ENCODE measurements at places on chromosomes 1 and 21. TPM values are rescaled to one million over a fixed set of nuclear protein-coding genes. Genes with fewer than 3 reads are reported as not detected.

GRCh38 chr1:63326473-63327380, 4.4 kb downstream of the FOXD3 start:
- H3K4me3 ChIP-seq = no peak overlapping the region
- no peaks in the 10 kb centered on the region for H3K36me3 ChIP-seq
- H3K27ac ChIP-seq = no peak overlapping the region

GRCh38 chr1:180947901-180948640, 35.4 kb downstream of the KIAA1614 start:
- DNase-seq = no peak
- no peak overlapping the region for H3K27ac ChIP-seq
- no peaks in the 10 kb centered on the region for H3K4me1 ChIP-seq
- H3K4me3 ChIP-seq = no peak overlapping the region

GRCh38 chr21:35217504-35218060, 168.5 kb upstream of the RUNX1 start:
- peak; percentile 81 for DNase-seq
- no peaks in the 10 kb centered on the region for H3K27me3 ChIP-seq
- H3K4me1 ChIP-seq = peaks cover 38% of the 10 kb centered on the region
- no peak overlapping the region for H3K4me3 ChIP-seq

- peak overlapping the region; percentile 67 for H3K27ac ChIP-seq
- no peak overlapping the region for H3K4me3 ChIP-seq
- DNase-seq = peak; percentile 92
- H3K27me3 ChIP-seq = no peaks in the 10 kb centered on the region
- peaks cover 29% of the 10 kb centered on the region for H3K4me1 ChIP-seq
- peaks cover 3% of the 10 kb centered on the region for H3K36me3 ChIP-seq
Observed at GRCh38 chr1:201593200-201593921, 54.4 kb downstream of the NAV1 start.

- DNase-seq = peak; percentile 14
- no peak overlapping the region for H3K4me3 ChIP-seq
- H3K27me3 ChIP-seq = no peaks in the 10 kb centered on the region
- no peak overlapping the region for H3K27ac ChIP-seq
- peaks cover 10% of the 10 kb centered on the region for H3K4me1 ChIP-seq
Observed at GRCh38 chr1:160519642-160520435, 3.2 kb downstream of the SLAMF6 start.

DNA sequence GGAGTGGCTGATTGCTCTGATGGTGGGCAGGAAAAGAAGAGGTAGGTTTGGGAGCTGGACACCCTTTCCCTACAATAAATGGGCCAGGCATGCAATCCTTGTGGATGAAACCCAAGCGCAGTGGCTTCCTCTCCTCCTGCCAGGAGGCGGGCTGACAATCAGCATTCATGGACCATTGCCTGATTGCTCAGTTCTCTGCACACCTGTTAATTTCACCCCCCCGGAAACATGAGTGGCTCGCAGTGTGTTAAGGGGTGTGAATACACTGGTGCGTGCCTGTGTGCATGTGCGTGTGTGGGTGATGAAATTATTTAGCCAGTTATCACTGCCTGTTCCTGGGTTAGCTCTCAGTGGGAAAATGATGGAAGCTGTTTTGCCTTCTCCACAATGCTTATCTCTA, 310.7 kb downstream of the PCP4 start:
- H3K4me1 ChIP-seq = no peaks in the 10 kb centered on the region
- H3K4me3 ChIP-seq = no peak overlapping the region
- no peak for DNase-seq
- no peaks in the 10 kb centered on the region for H3K27me3 ChIP-seq

DNA sequence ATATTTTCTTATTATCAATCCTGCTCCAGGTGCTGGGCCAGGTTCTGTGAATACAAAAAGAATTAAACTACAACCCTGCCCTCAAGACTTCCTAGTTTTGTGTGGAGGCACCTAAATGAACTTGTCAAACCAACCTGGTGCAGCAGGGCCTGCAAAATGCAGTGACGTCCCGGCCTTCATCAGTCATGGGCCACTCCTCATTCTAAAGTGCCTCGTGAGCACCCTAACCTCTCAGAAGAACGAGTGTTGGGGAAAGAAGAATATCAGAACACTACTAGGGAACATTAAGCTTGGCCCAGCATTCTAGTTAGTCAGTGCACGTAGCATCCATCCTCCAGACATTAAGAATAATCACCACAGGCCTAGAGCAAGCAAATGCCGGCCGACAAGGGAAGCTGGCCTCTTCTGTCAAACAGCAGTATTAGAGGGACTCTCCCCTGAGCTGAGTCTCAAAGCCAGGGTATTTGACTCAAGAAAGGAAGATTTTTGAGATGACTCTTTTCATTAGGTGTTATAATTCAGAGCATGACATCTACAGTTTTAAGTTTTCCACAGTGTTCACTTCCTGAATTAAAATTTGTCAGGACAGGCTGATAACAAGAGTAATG, 137.9 kb downstream of the SLC45A1 start:
- no peak overlapping the region for H3K4me3 ChIP-seq
- no peak for DNase-seq
- no peaks in the 10 kb centered on the region for H3K36me3 ChIP-seq
- H3K27ac ChIP-seq = peak overlapping the region; percentile 20
- peaks cover 32% of the 10 kb centered on the region for H3K4me1 ChIP-seq

GRCh38 chr1:91406773-91407389, 2.2 kb upstream of the HFM1 start:
- H3K27ac ChIP-seq = no peak overlapping the region
- peaks cover 21% of the 10 kb centered on the region for H3K27me3 ChIP-seq

- H3K27ac ChIP-seq = no peak overlapping the region
- no peaks in the 10 kb centered on the region for H3K27me3 ChIP-seq
- H3K4me3 ChIP-seq = no peak overlapping the region
Observed at GRCh38 chr1:16091296-16091695, 17.8 kb upstream of the FAM131C start.

- H3K4me1 ChIP-seq = no peaks in the 10 kb centered on the region
- H3K36me3 ChIP-seq = no peaks in the 10 kb centered on the region
- no peak overlapping the region for H3K4me3 ChIP-seq
- no peaks in the 10 kb centered on the region for H3K27me3 ChIP-seq
Observed at GRCh38 chr1:214753236-214753852, 150.3 kb downstream of the CENPF start.

- H3K4me1 ChIP-seq = no peaks in the 10 kb centered on the region
- no peaks in the 10 kb centered on the region for H3K36me3 ChIP-seq
- H3K27ac ChIP-seq = no peak overlapping the region
Observed at GRCh38 chr1:183218027-183218618, 32.1 kb downstream of the LAMC2 start.

- no peak overlapping the region for H3K4me3 ChIP-seq
- no peaks in the 10 kb centered on the region for H3K4me1 ChIP-seq
- no peak overlapping the region for H3K27ac ChIP-seq
- no peaks in the 10 kb centered on the region for H3K27me3 ChIP-seq
Observed at GRCh38 chr1:147189514-147189913, 17.2 kb upstream of the PRKAB2 start.

- DNase-seq = no peak
- H3K36me3 ChIP-seq = peaks cover 5% of the 10 kb centered on the region
- H3K27me3 ChIP-seq = no peaks in the 10 kb centered on the region
- H3K4me1 ChIP-seq = no peaks in the 10 kb centered on the region
- H3K4me3 ChIP-seq = no peak overlapping the region
- H3K27ac ChIP-seq = no peak overlapping the region
Observed at GRCh38 chr1:35923791-35924221, 7.1 kb upstream of the AGO3 start.

- DNase-seq = peak; percentile 44
- no peaks in the 10 kb centered on the region for H3K27me3 ChIP-seq
- no peak overlapping the region for H3K4me3 ChIP-seq
- no peaks in the 10 kb centered on the region for H3K36me3 ChIP-seq
- peaks cover 32% of the 10 kb centered on the region for H3K4me1 ChIP-seq
- H3K27ac ChIP-seq = peak overlapping the region; percentile 24
Observed at GRCh38 chr1:66438501-66438900, 95.5 kb upstream of the SGIP1 start.

PAPPA2 gene
- total RNA-seq = 1.2 TPM

CLEC20A gene
- total RNA-seq = not detected

NBPF10 gene
- 2.1 TPM for total RNA-seq

POU2F1 gene
- total RNA-seq = 2.5 TPM

CFAP141 gene
- total RNA-seq = not detected

OR2AK2 gene
- total RNA-seq = not detected

F5 gene
- not detected for total RNA-seq

C1orf226 gene
- 6.0 TPM for total RNA-seq
